ENCODE measurements at places on chromosomes 11 and 22.
A peak's percentile ranks its signal among the peaks of the same experiment; 100 is the strongest.

DNA sequence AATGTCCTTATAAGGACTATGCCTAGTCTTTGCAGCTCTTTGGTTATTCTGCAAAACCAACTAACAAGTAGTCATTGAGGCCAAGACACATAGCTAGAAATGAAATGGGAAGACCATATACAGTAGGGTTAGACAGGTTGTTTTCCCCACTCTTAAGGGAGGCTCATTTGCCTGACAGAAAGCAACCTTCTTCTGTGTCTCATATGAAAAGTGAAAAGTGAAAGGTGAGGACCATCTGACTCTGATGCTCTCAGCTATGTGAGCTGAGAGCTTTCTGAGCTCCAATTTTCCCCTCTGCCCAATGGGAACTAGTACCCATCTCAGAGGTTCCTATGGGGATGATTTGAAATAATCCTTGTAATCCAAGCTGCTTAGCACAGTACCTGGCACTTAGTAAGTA lies 142.0 kb upstream of the BDNF start:
- DNase-seq = no peak

GRCh38 chr11:2688381-2689231 lies 11.2 kb downstream of the KCNQ1OT1 start:
- no peak for DNase-seq

DNA sequence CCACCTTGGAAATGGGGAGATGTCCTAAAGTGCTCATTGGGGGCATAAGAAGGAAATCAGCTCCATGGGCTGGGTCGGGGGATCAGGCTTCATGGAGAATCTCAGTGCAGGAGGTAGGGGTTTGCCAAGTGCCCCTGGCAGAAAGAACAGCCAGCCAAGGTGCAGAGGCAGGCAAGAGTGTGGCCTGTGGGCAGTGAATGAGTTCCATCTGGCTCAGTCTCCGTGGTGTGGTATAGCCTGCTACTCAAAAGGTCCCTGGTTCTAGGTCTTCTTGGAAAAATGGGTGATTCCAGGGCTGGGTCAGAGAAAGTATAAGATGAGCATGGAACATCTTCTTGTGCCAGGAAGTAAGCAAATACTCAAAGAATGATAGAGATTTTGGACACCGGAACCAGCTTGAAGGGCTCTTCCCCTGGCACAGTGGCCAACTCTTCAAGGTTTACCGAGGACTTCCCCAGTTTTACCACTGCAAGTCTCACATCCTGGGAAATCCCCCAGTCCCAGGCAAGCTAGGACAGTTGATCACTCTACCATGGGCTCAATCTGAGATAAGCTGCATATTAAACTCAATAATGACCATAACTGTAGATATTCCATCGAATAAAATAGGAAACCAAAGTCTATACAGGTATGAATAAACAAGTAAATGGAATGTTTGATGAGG lies 10.6 kb upstream of the ARAP1 start:
- DNase-seq = no peak

GRCh38 chr11:110329445-110329844 lies 33.0 kb upstream of the RDX start:
- no peak for DNase-seq

GRCh38 chr11:111376181-111376871 lies 2.7 kb downstream of the POU2AF1 start:
- no peak for DNase-seq

GRCh38 chr11:69416762-69417698 lies 64.4 kb upstream of the LINC01488 start:
- DNase-seq = no peak

DNA sequence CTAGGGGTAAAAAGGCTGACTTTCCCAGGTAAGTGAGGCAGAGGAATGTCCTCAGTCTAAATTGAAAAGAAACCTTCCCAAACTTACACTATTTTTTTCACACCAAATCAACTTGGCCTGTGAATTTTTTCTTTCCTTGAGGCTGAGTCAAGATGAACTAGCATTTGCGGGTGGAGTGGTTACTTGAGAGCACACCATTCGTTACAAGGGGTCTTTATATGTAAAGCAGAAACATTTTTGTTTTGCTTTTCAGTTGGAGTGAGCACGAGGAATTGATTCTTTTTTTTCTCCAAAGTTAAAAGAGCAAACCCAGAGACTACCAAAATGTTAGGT lies 36.4 kb downstream of the MAML2 start:
- DNase-seq = no peak

DNA sequence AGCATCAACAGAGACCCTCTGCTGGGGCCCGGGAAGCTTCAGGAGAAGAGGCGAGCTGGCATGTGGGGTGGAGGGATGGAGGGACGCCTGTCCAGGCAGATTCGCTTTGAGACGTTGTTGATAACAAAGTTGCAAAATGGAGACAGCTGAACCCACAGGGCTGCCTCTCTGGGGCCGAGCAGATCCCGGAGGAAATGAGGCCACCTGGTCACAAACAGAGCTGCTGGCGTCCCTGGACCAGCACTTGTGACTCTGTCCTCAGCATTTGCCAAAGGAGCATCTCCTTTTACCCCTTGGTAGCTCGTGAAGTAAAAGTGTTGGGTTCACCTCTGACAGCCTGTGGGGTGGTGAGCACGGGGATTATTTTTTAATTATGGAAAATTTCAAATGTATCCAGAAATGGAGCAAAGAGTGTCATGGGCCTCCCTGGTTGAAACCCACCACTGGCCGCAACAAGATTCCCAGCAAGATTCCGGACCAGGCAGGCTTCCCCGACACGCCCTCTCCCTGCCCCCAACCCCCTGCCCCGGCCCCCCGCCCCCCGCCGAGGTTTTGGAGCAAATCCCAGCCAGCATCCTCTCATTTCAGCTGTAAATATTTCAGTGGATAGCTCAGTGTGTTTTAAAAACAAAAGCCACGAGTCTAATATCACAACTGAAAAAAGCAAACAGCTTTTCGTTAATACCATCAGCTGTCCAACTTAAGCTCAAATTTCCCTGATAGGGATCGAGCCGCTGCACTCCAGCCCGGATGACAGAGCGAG lies 20.3 kb downstream of the GRAMD4 start:
- DNase-seq = no peak

GRCh38 chr11:59011655-59012397 lies 72.5 kb downstream of the GLYATL1 start:
- no peak for DNase-seq

DNA sequence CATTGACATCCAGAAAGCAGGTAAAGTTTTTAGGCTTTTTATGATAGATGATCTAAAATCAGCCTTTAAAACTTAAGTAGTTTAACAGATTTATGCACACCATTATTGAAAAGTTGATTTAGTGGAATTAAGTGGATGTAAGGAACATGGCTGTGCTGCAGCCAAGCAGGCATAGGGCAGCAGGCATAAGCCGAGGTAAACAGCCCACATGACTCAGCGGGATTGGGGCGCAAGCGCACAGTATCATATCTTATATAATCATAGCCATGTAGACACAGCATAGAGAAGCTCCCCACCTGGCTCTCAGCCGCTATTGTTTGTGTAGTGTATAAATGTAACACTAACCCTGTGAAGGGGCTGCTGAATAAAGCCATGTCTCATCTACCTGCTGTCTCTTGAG lies 157.5 kb downstream of the WNT11 start:
- DNase-seq = no peak

- DNase-seq = no peak
Observed at GRCh38 chr11:120179057-120179672, 31.7 kb upstream of the OAF start.

GRCh38 chr22:20645954-20646353 lies 128.0 kb upstream of the SERPIND1 start:
- DNase-seq = no peak

- DNase-seq = no peak
Observed at GRCh38 chr11:70525006-70525405, 126.7 kb downstream of the CTTN start.

DNA sequence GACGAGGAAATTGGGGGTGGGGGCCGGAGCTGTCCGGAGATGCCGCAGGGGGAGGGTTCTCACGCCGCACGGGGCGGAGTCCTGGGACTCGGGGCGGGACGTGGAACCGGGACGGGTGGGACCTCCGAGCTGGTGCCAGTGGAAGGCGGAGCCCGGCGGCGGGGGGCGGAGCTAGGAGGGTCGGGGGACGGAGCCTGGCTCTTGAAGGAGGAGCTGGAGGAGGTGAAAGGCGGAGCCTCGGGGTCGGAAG lies 271 bp downstream of the FKBP2 start:
- peak; percentile 94 for DNase-seq

DNA sequence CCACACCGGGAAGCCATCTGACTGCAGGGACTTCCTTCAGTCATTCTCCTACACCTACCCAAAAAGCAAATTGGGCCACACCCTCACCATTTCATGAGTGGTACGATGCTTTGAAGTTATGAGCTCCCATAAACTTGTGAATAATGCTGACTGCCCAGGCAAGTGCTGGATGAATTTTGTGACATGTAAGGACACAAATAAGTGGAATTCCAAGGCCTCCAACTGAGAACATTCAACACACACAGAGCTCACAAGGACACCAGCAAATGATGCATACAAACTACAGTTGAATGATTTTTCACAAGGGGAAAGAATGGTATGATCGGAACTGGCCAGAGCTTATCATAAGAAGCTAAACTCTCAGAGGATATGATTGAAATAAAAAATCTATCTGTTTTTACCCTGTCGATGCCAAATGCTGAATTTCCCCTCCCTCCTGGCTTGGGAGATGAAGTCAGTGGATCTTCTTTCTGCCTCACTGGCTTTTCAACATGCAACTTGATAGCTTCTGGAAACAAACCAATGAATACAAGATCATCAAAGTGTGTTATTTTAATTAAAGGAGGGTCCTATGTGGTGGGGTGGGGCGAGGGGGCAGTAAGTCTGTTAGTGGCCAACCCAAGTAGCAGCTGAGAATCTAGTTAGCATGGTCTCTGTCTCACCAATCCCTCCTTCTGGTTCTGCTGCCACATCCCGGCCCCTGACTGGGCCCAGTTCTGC lies 123.8 kb downstream of the WT1 start:
- no peak for DNase-seq

DNA sequence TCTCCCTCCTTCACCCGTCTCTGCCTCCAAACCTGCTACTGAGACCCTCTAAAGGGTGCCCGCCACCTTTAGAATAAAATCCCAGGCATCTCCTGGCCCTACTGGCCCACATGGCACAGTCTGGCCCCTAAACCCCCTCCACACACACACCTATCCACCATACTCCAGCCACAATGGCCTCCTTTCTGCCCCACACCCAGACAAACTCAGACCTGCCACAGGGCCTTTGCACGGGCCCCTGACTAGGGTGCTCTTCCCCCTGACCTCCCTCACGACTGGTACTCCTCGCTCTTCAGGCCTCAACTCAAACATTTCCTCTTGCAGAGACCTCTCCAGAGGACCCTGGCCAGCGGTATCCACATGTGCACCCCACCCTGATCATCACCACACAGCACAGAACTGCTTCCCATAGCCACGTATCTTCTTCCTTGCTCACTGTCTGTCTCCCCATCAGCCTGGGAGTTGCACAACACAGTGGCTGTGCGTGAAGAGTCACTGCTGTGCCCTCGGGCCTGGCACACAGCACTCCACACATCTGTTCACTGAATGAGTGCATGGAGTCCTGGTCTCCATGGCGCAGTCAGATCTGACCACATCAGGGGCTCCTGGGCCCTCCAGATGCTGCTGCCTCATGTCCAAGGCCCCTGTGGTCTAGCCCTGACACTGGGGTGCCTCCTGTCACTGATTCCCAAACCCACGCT lies 66.2 kb upstream of the TCF20 start:
- DNase-seq = no peak

DNA sequence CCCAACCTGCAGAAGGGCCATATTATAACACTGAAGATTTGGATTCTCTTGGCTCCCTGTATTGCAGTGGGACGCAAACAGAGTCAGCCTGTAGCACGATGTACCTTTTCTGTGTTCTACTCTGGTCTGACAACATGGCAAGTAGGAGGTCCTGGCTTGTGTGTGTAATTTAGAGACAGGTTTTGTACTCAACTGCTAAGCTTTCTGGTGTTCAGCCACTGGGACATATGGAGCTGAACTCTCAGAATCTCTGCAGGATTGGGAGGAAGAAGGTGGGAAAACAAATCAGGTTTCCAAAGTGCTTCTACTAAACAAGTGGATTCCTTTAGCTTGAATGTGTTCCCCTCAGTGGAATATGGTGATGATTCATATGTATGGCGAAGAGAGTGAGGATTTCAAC lies 192.5 kb upstream of the MTMR2 start:
- DNase-seq = no peak

DNA sequence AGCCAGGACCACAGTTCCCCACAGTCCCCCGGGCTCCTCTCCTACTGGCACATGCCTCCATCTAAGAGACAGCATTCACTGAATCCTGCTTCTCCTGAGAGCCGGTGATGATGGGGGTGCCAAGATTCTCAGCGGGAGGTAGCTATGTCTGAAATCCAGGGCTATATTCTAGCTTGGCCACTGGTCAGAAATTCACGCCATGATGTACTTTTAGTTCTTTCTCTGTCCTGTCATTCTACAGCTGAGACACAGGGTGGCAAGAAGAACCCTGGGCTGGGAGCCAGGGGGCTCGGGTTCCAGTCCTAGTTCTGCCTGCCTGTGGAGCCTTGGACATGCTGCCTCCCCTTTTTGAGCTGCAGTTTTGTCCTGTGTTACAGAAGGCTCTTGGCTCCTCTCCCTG lies 59.2 kb upstream of the PHOX2A start:
- DNase-seq = no peak

GRCh38 chr11:28833670-28834069 lies 725.5 kb downstream of the METTL15 start:
- peak; percentile 74 for DNase-seq

DNA sequence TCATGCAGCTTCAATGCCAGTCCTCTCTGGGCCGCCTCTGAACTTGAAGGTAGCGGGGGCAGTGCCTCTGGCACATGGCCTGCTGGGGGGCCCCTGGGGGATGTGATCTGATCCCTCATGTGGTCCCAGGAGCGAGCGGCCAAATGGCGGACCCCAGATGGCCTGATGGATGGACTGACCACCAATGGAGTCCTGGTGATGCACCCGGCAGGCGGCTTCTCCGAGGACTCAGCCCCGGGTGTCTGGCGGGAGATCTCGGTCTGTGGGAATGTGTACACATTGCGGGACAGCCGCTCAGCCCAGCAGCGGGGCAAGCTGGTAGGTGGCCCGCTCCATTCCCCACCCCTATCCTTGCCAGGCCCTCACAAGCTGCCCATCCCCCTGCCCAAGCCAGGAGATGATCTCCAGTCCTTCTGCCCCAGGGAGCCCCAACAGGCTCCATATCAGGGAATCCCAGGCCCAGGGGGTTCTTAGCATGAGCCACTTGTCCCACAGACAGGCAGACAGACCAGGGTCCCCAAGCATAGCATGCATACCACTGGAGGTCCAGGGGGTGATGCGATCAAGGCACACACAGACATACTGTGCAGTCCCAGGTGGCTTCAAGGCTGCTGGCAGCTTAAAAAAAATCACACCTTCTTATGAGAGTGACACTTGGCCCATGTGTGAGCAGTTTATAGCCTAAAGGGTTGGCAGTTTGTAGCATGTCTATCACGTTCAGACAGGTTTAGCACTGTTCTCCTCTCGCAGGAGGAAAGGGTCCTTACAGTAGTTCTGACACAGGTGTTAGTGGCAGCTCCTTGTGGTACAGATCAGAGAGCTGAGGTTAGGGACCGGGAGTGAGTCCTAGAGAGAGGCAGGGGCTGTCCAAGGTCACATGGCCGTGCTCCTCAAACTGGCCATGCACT lies 6.4 kb upstream of the DPP3 start:
- no peak for DNase-seq

Measured in H4 (cell line).